ENCODE measurements at places on chromosomes 2 and 18. TPM values are rescaled to one million over a fixed set of nuclear protein-coding genes. Genes with fewer than 3 reads are reported as not detected.

DNA sequence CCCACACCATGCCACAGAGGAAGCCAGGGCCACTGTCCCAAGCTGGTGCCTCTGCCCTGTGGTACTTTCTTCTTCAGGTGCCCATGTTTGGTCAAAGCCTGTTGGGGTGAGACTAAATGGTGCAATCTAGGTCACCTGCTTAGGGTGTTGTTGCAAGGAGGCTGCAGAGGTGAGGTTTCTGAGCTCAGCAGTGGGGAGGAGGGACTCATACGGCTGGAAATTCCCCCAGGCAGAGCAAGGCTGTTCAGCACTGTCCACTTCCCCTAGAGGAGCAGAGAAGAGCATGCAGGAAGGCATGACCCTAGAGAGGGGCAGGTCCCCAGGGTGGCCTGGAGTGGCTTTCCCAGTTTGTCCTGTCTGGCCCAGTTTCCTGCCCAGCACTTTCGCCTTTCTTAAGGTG, 211.0 kb downstream of the HAUS1 start:
- DNase-seq, result no peak

DNA sequence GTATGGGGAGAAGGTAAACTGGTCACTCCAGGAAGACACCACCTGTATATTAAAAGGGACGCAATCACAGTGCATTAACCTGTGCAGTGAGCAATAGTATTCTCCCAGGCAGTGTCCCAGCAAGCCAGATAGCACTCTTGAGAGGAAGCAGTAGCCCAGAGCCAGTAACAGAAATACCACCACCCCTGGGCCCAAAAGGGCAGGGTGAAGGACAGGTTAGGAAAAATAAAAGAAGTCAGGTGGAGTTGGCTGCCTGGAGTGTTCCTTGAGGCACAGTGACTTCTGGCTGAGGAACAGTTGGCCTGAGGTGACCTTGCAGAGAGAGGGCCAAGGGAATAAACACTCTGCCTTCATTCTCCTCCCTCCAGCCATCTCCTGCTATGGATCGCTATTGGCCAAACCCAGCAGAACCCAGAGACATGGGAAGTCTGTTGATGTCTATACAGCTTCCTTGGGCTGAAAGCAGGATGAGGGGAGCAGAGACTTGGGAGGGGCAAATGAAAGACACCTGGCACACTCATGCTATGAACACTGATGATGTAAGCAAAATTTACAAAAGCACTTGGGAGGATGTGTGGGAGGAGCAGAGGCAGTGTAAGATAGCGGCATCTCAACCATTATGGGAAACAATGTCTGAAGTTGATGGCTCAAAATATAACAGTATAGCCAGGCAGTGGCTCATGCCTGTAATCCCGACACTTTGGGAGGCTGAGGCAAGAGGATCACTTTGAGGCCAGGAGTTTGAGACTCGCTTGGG, 7.5 kb downstream of the C18orf32 start:
- peak; percentile 56 for DNase-seq

GRCh38 chr2:71816815-71817214, 330.8 kb downstream of the CYP26B1 start:
- DNase-seq, result no peak

DNA sequence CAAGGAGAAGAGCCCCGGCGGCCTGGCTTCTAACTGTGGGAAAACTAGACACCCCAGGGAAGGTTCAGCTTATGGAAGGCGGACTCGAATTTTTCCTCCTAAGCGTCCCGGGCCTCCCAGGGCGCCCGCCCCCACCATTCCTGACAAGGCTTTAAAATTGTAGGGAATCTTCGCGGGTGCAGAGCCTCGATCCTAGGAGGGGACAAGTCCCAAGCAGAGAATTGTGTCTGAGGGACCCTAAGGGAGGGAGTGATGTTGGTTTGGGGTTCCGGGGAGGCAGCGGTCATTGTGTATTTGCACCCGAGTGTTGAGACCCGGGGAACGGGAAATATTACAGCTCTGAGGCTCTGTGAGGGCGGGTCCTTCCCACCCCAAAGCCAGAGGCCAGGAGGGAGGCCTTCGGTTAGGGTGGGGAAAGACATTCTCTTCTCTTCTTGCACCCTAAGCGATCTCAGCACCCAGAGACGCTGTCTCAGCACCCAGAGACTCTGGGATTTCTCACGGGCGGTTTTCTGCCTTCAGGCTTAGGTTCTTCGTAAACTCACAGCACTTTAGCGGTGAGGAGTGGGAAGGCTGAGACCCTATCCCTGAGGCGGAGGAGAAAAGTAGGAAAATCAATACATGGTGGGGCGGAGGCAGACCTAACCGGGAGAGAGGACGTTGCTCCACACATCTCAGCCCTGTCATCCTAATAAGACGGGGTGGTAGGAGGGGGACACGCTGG, 7.6 kb downstream of the OSR1 start:
- no peak for DNase-seq

DNA sequence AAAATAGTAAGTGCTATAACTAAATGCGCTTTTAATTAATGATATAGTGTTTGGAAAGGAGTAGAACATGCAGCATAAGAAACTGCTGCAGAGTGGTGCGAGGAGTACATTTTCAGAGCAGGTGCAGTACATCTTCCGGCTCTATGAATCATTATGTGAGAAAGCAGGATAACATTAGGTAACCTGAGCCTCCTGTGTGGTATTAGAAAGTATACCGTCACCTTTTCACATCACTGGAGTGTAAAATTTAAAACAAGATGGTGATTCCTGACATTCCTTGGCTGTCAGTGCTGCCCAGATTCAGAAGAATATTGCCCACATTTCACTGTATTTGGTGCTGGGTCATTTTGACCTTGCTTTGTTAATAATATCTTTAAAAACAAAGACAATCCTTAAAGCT, 7.8 kb upstream of the DYNC2LI1 start:
- no peak for DNase-seq

GRCh38 chr2:223560749-223561435, 41.3 kb downstream of the SCG2 start:
- no peak for DNase-seq

DNA sequence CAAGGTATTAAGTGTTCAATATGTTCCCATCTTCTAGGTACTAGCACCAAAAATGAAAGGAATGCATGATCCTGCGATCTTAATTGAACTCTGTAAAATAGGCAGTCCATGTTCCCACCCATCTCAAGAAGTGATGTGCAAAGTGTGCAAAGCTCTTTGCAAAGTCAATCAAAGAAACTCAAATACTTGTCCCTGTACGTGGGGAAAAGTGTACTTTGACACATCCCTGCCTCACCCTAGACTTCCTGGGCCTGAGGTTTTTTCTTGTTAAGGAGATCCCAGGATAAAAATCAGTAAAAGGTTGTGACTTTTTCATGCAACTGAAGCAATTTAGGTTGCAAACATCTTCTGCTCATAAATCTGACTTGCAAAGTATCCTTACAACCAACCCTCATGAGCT, 25.3 kb downstream of the HNRNPA3 start:
- DNase-seq, result no peak

GRCh38 chr18:42176599-42176998, 221.6 kb downstream of the PIK3C3 start:
- DNase-seq, result no peak

- DNase-seq, result no peak
These were observed 39.4 kb downstream of the ARID5A start for GRCh38 chr2:96575785-96576456.

DNA sequence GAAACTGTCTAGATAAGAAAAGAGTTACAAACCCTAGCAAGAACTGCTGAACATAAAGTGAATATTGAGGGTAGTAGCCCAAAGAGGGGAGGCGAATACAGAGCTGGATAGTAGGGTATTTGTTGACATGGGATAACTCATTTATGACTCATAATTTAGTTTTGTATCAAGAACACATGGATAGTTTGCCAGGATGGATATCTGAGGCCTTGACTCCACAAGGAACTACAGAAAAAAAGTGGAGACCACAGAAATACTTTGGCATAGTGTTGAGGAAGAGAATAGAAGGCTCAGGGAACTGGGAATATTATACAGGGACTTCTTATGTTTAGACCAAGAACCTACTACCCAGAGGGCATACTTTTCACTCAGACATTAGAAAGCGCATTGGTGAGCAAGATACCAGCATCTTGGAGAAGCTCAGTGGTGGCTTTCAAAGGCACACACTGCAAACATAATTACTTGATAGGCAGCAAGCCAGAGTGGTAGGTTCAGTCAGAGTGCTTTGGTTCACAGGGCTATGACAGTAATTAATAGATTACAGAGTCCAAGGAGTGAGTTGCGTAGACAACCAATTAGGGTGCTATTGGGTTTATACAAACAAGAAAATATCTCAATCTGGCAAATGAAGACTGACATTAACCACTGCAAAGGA, 51.9 kb upstream of the ZBTB7C start:
- no peak for DNase-seq

DNA sequence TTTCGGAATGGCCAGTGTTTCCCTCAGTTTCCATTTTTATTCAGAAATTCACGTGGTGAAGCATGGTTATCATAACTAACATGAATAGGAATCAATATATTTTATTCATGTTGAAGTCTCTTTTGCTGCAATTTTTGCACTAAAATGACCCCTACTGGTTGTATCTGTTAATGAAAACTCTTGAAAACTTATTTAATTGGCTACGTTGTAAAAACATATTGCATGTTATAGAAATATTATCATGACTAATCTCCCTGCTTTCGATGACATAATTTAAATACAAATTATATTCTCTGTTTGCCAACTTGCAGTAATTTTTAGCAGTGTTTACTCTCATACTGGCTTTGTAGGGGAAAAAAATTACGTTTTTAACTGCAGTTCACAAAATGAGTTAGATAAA, 3.5 kb downstream of the CRIM1 start:
- DNase-seq, result no peak

DNA sequence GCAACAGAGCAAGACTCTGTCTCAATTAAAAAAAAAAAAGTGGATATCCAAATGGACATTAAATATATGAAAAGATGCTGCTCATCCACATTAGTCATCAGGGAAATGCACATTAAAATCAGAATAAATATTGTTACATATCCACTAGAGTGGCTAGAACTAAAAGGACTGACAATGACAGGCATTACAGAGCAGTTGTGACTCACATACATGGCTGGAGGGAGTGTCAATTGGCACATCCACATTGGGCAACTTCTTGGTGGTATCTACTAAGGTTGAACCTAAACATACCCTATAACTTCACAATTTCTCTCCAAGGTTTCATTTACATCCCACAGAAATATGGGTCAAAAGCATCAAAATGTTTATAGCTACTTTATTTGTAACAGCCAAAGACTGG, 14.0 kb upstream of the DNER start:
- no peak for DNase-seq

GRCh38 chr2:219423652-219424377, 5.6 kb downstream of the DES start:
- no peak for DNase-seq

Gene CNRIP1
- total RNA-seq, result 5.8 TPM

Gene SLC5A7
- 0.16 TPM for total RNA-seq

Gene SIX2
- 1.1 TPM for total RNA-seq

Gene HMSD
- total RNA-seq, result 0.19 TPM

Gene TEX44
- total RNA-seq, result 84.4 TPM

Gene MC2R
- not detected for total RNA-seq

Gene CFAP210
- total RNA-seq, result 12.6 TPM
